ENCODE measurements at places on chromosomes 5 and 9.

- DNase-seq, result no peak
Measured at GRCh38 chr5:14767735-14768507, 103.4 kb downstream of the OTULIN start.

DNA sequence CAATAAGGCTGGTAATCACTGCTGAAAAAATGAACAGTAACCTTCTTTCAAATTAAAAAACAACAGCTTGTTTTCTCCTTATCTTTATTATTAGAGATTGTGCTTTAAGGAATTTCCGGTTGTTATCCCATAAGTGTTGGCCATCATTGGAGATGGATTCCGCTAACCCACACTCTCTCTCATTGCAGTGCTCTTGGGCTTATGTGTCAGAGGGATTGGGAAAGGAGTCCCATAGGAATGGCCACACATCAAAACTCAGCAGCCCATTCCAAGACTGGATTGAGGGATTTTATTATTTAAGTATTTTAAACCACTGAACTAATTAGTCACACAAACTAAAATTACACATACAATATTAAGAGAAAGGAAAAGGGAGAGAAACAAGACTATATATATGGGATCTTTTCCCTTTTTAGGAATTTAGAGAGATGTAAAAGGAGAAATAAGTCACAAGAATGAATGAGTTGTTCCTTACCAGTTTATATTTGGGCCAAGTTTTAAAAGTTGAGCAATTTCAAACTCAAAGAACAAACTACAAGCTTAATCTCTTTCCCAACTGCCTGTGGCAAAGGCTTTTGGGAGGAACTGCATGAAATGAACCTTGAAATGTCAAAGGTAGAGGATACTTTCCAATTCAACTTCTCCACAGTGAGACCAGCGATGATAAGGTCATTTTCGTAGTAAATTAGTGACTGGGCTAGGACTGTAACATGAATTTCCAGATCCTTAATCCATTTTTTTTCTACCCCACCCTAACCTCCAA, 2.4 kb downstream of the SPINK6 start:
- DNase-seq, result no peak

GRCh38 chr9:129201866-129202265, 23.8 kb upstream of the IER5L start:
- no peak for DNase-seq

- no peak for DNase-seq
Measured at GRCh38 chr5:135243556-135244285, 155.3 kb downstream of the MACROH2A1 start.

DNA sequence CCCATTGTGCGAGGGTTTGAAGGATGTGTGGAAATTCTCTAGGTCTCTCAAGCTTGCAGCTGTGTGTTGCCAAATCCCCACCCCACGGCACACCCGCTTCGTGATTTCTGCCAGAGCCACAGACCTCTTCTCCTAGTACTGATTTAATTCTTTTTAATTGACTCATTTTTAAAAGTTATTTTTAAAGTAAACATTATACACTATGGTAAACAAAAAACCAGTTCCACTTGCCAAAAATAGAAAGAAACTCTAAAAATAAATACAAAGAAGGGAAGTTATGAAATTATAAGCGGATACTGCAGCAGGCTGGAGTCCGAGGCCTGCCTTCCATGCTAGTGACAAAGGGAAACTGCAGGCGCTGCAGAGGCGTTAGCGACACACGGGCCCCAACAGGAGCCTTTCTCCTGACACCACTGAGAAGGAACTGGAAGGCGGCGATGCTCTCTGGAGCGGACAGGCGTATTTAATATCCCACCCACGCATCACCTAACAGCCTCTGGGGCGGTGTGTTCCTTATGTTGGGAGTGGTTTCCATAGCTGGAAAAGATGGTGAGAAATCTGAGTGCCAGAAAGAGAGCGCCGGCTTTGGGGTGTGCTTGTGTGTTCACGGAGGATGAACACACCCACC, 122.5 kb downstream of the COL23A1 start:
- no peak for DNase-seq

DNA sequence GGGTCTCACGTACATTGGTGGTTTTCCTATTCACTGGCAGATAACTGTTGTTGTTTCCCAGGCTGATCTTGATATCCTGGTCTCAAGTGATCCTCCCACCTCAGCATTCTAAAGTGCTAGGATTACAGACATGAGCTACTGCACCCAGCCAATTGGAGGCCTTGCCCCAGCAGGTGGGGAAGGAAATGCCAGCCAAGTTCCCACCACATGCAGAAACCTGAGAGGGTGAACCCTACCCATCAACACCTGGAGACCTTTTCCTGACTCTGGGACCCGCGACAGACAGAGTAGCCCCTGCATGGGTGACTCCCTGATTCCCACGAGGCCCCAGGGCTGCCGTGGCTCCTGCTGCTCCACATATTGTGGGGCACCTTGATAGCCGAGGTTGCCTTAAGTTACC, 107.7 kb downstream of the GDA start:
- DNase-seq, result no peak

DNA sequence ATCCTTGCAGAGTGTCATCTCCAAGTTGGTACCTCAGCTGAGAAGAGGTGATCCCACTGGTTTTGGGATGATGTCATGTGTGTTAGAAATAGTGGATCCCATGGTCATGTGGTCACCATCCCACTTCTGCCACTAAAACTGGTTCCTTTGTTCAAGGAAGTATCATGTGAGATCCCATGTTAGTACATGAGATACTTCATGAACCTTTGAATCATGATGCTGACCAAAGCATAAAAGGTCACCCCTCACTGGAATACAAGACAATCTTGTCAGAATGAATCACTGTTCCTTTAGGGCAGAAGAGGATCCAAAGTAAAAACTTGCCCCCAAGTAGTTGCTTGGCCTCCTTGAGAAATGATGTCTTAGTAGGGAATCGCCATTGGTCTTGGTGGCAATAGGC, 150.9 kb upstream of the MOCS2 start:
- DNase-seq, result no peak

Measured in A673 (cell line).